CD8-positive, alpha-beta memory T cell (primary cell): ENCODE measurements at places on chromosomes 13 and 19. TPM values are rescaled to one million over a fixed set of nuclear protein-coding genes. Genes with fewer than 3 reads are reported as not detected.

The ABHD17A gene
- total RNA-seq: 105 TPM

The MTMR6 gene
- total RNA-seq: 16.9 TPM

The ADPRHL1 gene
- 0.84 TPM for total RNA-seq

The SHISA7 gene
- total RNA-seq: not detected

The KLF5 gene
- 1.5 TPM for total RNA-seq

The RETN gene
- not detected for total RNA-seq

The FLT3 gene
- not detected for total RNA-seq

The SLC25A30 gene
- 27.2 TPM for total RNA-seq

The ACER1 gene
- not detected for total RNA-seq

The ERF gene
- total RNA-seq: 64.7 TPM

The PGLYRP1 gene
- total RNA-seq: not detected

The DIRAS1 gene
- total RNA-seq: 0.18 TPM

The ASPDH gene
- total RNA-seq: not detected

The FPR3 gene
- 1.3 TPM for total RNA-seq

The UGGT2 gene
- 0.13 TPM for total RNA-seq

The LRRC25 gene
- 0.26 TPM for total RNA-seq

The GPR42 gene
- total RNA-seq: not detected

The RNF225 gene
- 0.78 TPM for total RNA-seq

The FFAR1 gene
- not detected for total RNA-seq

The TMIGD2 gene
- 5.9 TPM for total RNA-seq

The SBSN gene
- total RNA-seq: not detected

The TMEM238 gene
- total RNA-seq: 13.3 TPM

The SARS2 gene
- 46.7 TPM for total RNA-seq

The ZNF560 gene
- not detected for total RNA-seq

The CPAMD8 gene
- 0.07 TPM for total RNA-seq

The TMEM145 gene
- not detected for total RNA-seq

The VSTM2B gene
- not detected for total RNA-seq

The VSIG10L gene
- total RNA-seq: 3.6 TPM

The LHB gene
- not detected for total RNA-seq

The LSR gene
- 27.5 TPM for total RNA-seq

The SULT2A1 gene
- total RNA-seq: not detected

The ZNF100 gene
- 18.3 TPM for total RNA-seq

The CCL25 gene
- not detected for total RNA-seq

The PTGIR gene
- 18.4 TPM for total RNA-seq

The BRME1 gene
- total RNA-seq: 6.8 TPM

The ZNF28 gene
- total RNA-seq: 23.7 TPM

The TEX26 gene
- not detected for total RNA-seq
